Heart left ventricle (tissue), 16 donors: ENCODE measurements at places on chromosomes 13 and 19. TPM values are rescaled to one million over a fixed set of nuclear protein-coding genes. Genes with fewer than 3 reads are reported as not detected.

Gene LYPD3
- not detected for total RNA-seq

Gene ITGBL1
- total RNA-seq: 2.1 TPM

Gene HSPBP1
- 30.6 TPM for total RNA-seq

Gene MYCBP2
- 72.7 TPM for total RNA-seq

Gene CGB1
- total RNA-seq: not detected

Gene ZNF132
- total RNA-seq: 6.7 TPM
